ENCODE measurements at places on chromosomes 1 and 21.

- no peak for DNase-seq
These were observed 683 bp downstream of the LRRC8B start for GRCh38 chr1:89525169-89525855.

DNA sequence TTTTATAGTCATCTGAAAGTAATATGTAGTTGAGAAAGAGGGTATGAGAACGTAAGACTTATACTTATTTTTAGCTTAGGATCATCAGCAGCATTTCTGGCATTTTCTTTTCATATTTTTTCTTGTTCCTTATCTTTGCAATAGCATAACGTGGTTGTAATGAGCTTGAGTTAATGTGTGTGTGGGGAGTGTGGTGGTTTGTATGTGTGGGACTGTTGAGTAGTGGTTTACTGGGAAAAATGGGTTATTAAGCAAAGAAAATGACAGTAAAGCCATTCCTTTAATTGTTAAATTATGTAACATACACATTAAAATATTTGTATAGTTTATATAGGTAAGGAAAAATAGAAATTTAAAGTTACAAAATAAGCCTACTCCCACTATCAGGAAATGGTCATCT is 15.2 kb downstream of the PIP5K1A start:
- DNase-seq: no peak

DNA sequence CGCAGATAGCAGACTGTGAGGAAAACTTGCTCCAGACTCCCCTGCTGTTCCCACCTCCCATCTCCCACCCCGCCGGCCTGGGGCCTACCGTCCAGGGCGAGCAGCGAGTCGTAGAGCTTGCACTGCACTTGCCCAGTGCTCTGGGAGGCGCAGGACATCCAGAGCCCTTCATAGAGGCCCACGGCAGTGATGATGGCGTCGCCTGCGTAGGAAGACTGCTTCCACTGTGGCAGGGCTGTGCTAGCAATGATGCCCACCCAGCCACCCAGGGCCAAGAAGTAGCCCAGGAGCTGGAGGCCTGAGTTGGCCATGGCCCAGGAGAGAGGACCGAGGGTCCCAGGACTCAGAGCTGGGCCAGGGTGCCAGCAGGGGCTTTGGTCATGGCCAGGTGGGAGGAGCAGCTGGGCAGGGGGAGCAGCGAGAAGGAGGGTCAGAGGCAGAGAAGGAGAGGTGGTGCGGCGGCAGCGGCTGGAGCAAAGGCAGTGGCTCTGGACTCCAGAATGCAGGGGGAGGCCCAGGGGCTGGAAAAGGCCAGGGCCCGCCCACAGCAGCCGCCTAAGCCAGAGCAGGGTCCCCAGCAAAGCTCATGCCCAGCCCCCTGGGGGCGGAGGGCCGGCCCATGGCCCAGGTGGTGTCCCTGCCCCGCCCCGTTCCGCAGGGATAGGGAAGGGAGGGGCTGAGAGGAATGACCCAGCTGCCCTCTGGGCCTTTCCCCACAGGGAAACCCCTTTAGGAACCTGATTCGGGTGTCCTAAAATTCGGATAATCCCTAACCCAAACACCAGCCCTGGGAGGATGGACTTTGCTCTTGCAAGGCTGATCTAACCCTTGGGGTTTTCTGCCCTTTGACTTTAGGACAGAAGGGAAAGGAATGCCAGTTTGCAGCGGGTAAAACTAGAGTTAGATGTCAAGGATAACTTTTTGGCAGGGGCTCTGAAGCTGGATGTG is at the start of gene CLDN19:
Gene CLDN19 (minus strand): TSS at position 484 of the 948 bp plus-strand sequence. CDS start 173 bp downstream, at position 311.
- DNase-seq: no peak

GRCh38 chr1:18950401-18951026 is 6.0 kb downstream of the IFFO2 start:
- DNase-seq: no peak

GRCh38 chr1:159987186-159987585 is 33.1 kb upstream of the SLAMF9 start:
- DNase-seq: no peak

- peak; percentile 33 for DNase-seq
These were observed 41.0 kb upstream of the CD5L start for GRCh38 chr1:157882580-157882979.

DNA sequence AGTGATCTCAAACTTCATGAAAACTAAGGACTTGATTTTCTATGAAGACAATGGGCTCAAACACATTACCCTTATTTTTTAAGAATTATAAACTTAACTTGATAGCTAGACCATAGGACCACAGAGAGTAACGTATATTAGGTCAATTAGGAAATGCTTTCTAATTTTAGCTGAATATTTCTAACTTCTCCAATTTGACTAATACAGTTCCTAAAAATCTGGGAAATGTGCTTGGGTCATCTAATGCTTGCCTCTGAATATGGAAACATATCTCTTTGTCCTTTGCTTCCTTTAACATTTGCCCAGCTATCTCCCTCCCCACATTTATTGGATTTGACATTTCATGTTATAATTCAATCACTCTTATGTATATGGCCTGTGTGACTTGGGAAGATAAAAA is 141.4 kb downstream of the LHX8 start:
- DNase-seq: no peak

DNA sequence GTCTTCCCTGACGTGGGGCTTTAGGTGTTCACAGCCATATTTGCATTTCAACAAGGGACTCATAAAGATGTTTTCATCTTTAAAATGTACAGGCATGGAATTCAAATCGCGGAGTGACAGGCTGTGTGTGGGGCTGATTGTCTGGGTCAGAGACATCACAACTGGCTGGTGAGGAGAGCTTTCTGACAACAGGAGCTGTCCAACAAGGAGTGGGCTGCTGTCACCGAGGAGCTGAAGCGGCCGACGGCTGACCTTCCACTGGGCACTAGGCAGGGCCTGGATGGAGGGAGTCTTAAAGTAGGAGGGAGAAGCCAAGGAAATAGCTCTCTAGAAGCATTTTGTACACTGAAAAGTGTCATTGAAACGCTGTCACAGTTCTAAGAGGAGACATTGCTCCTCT is 30.5 kb upstream of the SCMH1 start:
- no peak for DNase-seq

DNA sequence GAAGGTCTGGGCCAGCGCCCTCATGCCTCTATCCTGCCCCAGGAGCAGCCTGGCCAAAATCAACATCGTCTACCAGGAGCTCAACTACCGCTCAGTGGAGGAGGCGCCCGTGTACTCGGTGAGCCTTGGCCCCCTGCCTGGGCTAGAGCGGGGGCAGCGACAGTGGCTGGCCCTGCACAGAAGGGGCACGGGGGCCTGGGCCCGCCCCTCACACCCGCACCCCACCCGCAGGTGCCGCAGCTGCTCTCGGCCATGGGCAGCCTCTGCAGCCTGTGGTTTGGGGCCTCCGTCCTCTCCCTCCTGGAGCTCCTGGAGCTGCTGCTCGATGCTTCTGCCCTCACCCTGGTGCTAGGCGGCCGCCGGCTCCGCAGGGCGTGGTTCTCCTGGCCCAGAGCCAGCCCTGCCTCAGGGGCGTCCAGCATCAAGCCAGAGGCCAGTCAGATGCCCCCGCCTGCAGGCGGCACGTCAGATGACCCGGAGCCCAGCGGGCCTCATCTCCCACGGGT is 10.8 kb downstream of the SCNN1D start:
- DNase-seq: no peak

DNA sequence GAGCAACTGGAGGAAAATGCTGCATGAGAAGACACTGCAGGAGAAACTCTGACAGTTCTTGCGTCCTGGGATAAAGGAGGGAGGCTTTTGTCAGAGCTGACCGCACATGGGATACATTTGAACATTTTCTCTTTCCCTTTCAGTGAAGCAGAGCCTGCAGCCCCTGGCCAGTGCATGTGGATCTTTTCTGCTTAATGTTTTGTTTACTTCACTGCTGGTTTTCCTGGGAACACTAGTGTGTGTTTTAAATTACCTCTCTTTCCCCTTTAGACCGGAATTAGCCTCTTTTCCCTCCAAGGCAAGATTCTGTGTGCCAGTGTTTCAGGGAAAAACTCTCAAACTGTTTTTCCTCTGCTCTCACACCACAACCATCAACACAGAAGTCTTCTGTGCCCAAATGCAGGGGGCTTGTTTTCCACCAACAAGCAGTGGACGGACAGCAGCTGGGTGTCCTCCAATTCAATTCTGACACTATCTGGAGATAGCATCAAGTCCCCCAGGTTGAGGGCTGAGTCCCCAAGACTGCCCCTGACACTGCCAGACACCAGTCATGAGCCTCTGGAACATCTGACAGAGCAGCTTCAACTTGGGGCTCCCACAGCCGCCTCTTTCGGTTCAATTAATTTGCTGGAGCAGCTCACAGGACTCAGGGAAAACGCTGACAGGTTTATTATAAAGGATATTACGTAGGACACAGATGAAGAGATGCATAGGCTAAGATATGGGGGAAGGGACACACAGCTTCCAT is 136.2 kb downstream of the RHOU start:
- DNase-seq: no peak

DNA sequence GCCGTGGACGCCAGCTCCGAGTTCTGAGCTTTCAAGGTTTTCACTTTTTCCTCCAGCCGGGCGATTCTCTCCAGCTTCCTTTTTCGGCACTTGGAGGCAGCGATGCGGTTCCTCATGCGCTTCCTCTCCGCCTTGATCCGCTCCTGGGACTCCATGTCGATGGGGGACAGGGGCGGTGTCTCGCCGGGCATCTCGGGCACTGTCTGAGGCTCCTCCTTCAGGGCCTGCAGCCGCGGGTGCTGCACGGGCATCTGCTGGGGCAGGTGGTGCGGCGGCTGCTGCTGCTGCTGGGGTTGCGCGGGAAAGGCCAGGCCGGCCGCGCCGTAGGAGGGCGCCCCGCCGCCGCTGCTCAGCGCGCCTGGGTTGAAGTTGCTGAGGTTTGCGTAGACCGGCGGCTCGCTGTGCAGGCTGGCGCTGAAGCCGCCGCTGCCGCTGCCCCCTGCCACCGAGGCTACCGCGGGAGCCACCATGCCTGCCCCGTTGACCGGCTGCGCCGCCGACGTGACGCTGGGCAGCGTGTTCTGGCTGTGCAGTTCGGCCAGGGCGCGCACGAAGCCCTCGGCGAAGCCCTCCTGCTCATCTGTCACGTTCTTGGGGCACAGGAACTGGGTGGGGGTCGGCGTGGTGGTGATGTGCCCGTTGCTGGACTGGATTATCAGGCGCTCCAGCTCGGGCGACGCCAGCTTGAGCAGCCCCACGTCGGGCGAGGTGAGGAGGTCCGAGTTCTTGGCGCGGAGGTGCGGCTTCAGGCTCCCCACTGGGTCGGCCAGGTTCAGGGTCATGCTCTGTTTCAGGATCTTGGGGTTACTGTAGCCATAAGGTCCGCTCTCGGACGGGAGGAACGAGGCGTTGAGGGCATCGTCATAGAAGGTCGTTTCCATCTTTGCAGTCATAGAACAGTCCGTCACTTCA is 1.4 kb downstream of the JUN start:
- no peak for DNase-seq

DNA sequence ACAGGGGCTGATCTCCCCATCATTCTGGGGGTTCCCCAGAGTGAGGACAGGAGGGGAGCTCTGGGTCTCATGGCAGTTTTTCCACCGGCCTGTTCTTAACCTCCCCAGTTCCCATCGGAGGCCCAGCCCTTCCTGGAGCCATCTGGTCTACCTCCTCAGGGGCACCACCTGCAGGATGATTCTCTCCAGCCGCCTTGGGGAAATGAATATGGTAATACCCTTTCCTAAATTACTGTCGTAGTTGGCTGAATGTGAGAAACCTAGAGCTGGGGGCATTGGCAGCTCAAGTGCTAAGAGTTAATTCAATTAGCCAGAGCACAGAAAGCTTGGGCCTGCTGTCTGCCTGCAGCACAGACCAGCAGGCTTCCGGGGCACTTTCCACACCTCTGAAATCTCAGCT is 64.9 kb downstream of the TAS1R2 start:
- DNase-seq: no peak

- DNase-seq: no peak
These were observed 832.6 kb upstream of the TMPRSS15 start for GRCh38 chr21:19236209-19236608.

DNA sequence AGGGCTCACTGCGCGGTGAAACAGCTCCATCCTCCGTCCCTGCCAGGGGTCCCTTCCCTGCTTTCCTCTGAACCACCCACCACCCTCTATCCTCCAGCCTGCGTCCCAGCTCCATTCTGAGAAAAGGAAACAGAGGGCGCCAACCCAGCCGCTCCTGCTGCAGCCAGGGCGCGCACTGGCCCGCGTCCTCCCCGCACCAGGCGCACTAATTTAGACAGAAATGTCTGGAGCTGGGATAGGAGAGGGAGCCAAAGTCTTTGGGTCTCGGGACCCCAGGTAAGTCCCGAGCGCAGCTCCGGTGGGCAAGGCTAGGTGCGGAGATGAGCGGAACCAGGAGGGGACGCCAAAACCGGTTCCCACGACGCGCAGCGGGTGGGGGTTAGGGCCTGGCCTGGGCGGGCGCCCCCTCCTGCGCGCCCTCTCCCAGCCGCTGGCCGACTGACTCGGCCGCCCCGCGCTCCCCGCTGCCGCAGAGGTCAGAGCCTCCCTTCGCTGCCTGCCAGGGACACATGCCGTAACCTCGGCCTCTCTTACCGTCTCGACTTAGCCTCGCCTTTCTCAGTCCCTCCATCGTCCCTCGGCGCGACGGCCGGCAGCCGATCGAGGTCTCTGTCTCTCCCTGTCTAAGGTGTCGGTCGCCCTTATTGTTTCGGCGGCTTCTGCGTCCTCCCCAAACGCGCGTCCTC is 2.0 kb downstream of the CAMK2N1 start:
- DNase-seq: no peak

DNA sequence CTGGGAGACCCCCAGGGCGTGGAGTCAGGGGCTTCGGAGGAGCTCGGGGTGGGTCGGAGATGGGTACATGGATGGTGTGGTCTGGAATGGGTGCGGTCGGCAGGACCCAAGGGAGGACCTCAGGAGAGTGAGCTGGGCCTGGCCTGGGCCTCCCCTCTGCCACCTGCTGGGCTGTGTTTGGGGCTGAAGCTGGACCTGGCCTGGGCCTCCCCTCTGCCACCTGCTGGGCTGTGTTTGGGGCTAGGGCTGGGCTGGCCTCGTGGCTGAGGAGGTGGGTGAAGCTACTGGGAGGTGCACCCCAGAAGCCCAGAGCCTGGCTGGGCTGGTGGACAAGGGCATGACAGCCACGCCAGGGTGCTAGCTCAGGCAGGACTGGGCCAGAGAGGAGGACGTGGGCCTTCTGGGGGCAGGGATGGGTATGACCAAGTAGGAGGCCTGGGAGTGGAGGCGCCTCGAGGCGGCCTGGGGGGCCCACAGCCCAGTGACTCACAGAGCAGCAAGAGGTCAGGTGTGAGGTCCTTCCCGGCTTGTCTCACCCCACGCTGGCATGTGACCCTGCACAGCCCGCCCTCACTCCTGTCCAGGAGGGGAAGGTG is 14.5 kb downstream of the SAMD11 start:
- DNase-seq: no peak

DNA sequence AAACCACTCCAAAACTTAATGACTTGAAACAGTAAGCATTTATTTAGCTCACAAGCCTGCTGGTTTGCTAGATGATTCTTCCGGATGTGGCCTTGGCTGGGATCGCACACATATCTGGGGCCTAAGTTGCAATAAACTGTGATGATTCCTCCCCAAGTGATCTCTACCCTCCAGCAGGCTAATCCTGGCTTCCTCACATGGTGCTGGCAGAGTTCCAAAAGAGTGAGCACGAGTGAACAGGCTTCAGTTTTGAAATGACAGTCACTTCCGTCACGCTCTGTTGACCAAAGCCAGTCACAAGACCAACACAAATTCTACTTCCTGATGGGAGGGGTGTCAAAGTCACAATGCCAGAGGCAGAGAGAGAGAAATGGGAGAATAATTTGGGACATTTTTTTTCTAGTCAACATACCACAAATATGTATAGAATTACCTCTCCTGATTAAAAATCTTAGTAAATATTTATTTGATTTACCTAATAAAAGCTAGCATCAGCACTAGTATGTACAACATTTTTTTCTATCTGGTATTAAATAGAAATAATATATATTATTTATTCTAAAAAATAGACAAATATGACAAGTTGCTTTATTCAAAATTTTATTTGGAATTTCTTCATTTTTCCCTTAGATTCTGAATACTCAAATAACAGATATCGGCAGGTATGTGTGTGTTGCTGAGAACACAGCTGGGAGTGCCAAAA is 292.7 kb downstream of the TPR start:
- DNase-seq: peak; percentile 96
